CD8-positive, alpha-beta memory T cell (primary cell): ENCODE measurements at places on chromosomes 2 and 18.
A peak's percentile ranks its signal among the peaks of the same experiment; 100 is the strongest.

GRCh38 chr2:287471-287885, 413 bp downstream of the ALKAL2 start:
- DNase-seq, result no peak

GRCh38 chr2:216081487-216082116, at the start of the genes PECR and TMEM169:
Gene PECR, minus strand, starts transcription at chr2:216081809. Its CDS starts 68 bp downstream, at chr2:216081741.
Gene TMEM169, plus strand, starts transcription at chr2:216081919. Its CDS starts 14,045 bp downstream, at chr2:216095964.
- DNase-seq, result peak; percentile 69

- DNase-seq, result no peak
Observed at GRCh38 chr2:75788902-75789301, 78.2 kb upstream of the GCFC2 start.

DNA sequence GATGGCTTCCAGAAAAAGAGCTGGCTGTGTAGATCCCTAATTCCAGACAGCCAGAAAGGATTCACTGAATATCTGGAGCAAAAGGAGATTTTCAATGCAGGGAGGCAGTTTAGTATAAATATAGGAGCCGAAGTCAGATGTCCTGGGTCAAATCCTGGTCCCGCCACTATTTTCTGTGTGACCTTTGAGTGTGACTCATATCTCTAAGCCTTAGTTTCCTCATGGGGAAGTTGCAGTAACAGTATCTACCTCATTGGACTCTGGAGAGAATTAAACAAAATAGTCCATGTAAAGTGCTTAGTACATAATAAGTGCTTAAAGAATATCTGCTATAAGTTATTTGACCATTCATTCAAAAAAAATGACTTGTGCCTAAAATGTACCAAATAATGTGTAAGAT, 52.1 kb upstream of the ITGA6 start:
- no peak for DNase-seq

DNA sequence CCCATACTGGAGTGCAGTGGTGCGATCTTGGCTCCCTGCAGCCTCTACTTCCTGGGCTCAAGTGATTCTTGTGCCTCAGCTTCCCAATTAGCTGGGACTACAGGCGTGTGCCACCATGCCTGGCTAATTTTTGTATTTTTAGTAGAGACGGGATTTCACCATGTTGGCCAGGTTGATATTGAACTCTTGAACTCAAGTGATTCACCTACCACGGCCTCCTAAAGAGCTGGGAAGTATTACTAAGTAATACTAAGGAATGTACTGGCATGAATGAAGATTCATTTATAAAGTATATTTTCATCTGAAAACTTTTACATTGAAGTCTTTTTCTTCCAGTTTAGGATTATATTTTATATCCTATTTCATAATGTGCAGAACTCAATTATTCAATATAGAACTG, 38.1 kb downstream of the NUP35 start:
- DNase-seq, result no peak

DNA sequence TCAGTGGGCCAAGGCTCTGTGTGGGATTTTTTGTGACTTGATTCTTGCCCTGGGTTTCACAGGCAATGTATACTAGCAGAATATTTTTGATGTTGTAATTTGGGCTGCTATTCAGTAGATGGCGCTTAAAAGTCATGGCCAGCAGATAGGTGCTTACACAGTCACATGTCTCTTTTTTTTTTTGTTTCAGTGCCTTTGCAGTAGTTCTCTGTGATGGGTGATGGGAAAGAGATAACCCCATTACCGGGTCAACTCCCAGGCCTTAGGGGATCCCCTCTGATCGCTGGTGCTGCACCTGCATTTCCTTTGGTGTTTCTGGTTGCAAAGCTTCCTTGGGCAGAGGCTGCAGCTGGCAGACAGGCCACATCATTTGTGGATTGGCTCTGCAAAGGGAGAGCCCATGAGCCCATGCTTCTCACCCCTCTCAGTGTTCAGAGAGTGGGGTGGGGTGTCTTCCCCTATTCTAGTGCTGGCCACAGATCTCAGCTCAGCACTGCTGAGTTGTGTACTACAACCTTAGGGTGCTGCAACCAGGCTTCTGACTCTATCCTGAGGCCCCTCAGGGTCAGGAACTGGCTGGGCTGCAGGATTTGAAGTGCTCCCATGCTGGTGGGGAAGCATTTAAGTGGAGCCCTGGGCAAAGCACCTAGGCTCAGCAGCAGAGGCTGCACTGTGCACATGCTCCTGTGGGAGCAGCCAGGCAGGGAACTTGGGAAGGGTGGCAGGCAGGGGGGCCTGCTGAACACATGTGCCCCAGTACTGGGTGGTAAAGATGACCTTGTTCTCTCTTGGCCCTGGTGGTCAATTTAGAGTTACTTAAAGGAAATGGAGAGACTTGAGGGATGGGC, 219.8 kb upstream of the SPHKAP start:
- no peak for DNase-seq

DNA sequence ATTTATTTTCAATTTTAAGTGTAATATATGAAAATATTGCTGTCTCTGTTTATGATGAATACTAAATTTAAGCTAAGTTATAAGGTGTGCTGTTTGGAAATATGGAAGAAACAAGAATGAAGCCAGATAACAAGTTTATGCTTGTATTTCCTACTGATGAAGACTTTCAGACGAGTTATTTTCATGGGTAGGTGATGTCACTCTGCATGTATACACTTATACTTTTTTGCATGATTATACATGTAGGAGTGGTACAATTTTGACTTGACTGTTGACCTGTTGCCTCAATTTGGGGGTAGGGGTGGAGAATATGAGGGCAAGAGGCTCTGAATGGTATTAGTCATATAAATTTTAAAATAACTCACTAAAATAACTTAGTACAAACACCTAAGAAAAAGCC, 133.7 kb downstream of the HAUS1 start:
- no peak for DNase-seq

DNA sequence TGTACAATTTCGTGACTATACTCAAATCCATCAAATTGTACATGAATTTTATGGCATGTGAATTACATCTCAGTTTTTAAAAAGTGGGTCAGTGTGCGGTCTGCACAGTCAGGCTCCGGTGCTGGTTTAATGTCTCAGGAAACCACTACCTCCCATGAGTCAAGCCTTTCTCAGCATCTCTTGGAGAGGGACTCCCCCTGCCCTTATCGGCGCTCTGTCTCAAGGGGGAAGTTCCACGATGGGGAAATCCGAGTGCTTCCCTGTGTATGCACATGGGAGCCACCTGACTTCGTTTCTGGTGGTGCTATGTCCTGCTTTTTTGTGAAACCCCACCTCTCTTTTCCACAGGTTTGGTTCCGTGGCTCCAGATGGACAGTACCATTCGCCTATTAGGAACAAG, 72.5 kb downstream of the ACOXL start:
- DNase-seq, result no peak

- DNase-seq, result no peak
Observed at GRCh38 chr2:183037074-183037552, 1.1 kb downstream of the NCKAP1 start.

- no peak for DNase-seq
Observed at GRCh38 chr18:58512648-58513588, 116.0 kb downstream of the ALPK2 start.

- no peak for DNase-seq
Observed at GRCh38 chr2:180520921-180521581, 459.4 kb upstream of the UBE2E3 start.

DNA sequence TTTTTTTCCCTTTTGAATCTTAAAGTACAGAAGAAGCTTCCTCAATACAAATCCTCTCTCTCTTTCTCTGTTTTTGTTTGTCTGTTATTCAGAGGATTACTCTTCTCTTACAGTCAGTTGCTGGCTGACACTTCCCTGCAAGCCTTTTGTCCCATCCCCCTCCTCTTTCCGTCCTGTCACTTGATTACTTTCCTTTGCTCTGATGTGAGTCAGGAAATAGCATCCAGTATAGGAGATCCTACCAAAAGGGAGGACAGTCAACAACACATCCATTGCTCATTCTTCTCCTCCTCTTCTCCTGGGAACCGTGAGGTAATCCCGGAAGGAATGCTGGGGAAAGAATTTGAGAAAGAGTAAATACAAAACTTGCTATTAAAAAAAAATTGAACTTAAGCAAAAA, 79.3 kb upstream of the SCN7A start:
- no peak for DNase-seq

GRCh38 chr2:55550368-55551102, 31.0 kb downstream of the CFAP36 start:
- no peak for DNase-seq

GRCh38 chr18:55302167-55302833, 285.7 kb downstream of the TCF4 start:
- DNase-seq, result no peak

- DNase-seq, result no peak
Observed at GRCh38 chr2:74814102-74814501, 19.8 kb upstream of the HK2 start.

- DNase-seq, result no peak
Observed at GRCh38 chr2:75505012-75505411, 55.7 kb downstream of the EVA1A start.

DNA sequence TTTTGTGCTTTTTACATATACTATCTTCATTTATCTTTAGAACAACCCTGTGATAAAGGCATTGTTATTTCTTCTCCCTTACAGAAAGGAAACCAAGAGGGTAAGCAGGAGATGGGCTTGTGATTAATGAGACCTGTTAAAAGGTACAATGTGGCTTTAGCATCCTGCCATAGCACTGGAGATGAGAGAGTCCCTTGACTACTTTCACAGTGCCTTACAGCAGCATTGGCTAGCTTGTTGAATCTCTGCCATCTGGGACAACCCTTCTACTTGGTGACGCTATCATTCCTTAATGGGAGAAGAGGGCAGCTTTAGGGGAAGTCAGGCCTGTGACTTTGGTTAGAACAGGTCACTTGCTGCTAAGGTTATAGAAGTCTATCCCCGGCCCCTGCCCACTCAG, 68.1 kb upstream of the LYPD6B start:
- no peak for DNase-seq

DNA sequence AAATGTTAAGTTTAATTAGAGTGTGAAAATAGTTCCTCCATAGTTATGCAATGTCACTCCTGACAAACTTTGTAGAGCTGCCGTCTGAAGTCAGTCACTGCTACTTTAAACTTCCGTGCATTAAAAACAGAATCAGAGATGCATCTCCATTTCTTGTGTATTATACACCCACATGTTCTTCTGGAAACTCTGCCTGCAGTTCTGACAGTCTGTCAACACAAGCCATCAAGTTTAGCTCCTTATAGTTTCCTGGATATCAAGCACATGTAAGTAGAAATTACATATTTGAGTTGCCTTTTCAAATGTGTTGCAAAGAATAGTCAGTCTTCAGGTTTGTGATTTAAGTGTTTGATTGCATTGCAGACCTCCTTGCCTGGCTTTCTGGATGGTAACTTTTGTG, 184.3 kb downstream of the CTNNA2 start:
- DNase-seq, result no peak

DNA sequence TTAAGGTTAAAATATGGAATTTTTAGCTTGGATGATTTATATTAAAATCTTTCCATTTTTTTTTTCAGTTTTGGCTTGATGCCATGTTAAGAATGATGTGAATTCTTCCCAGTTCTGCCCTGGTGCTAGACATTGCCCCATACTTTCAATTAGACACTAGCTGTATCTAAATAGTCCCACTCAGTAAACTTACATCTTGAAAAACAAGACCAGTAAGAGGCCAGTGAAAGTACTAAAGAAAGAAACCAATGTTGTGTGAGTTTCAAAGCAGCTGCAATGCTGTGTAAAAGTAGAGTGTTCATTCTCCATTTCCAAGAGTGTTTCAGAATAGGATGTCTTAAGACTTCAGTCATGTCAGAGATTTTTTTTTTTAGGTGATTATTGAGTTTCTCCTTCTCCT, 40.0 kb upstream of the CYBRD1 start:
- DNase-seq, result no peak

- DNase-seq, result no peak
Observed at GRCh38 chr2:7281231-7282201, 364.3 kb downstream of the RNF144A start.

GRCh38 chr2:57461624-57462023, 585.0 kb upstream of the VRK2 start:
- DNase-seq, result no peak

GRCh38 chr18:51196811-51197660, 445 bp downstream of the MEX3C start:
- peak; percentile 32 for DNase-seq

DNA sequence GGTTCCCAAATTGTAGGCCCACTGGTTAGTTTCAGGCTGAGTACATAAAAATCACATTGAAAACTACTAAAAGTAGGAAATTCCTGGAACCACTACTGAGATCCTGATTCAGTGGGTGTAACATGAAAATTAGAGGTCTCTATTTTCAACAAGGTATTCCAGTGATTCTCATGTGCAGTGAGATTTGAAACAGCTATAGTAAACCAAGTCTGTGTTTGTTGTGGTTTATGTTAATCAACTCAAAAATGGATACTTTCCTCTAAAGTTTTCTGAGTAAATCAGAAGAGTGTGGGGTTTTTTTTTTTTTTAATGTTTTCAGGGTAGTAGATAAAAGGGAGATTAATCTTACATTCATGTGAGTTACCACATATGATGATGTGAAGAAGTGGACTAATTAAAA, 42.4 kb upstream of the LIMS1 start:
- DNase-seq, result no peak

DNA sequence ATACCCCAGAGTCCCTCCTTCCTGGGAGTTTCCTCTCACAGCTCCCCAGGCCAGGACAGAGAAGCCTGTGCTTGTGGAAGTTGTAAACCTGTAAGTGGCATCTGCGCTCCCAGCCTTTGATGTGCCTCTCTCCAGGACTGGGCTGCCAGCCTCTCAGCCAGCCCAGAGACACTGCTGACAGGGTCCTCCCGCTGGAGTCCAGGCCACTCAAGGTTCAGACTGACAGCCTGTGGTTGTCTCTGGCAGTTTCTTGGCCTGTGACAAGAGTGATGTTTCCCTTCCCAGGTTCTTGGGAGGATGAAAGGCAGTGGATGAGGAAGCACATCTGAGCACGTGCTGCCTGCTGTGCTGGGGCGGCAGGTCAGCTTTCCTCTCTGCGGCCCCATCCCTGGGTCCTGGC, 3.0 kb downstream of the SLC35F6 start:
- no peak for DNase-seq

- DNase-seq, result no peak
Observed at GRCh38 chr2:64329848-64330247, 124.1 kb upstream of the LGALSL start.

DNA sequence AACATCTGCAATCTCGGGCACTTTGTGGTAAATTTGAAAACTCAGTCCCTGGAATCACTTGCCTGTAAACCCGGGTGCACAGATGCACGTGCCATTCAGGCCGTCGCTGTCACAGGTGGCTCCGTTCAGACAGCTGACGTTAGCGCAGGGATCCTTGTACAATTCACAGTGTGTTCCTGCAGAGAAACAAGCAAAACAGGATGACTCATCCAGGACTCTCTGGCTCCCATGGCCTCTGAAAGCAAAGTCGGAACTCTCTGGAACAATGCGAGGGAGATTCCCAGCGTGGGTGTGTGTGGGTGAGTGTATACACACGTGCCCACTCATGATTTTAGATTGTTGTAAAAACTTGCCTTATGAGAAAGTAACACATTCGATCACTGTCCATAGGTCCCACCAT, 136.1 kb upstream of the PID1 start:
- no peak for DNase-seq

GRCh38 chr18:34492652-34493051, 217.4 kb upstream of the DTNA start:
- DNase-seq, result no peak

- no peak for DNase-seq
Observed at GRCh38 chr2:28292491-28292890, 100.2 kb upstream of the FOSL2 start.
